H54 (cell line): ENCODE measurements at places on chromosomes 5 and 9.

DNA sequence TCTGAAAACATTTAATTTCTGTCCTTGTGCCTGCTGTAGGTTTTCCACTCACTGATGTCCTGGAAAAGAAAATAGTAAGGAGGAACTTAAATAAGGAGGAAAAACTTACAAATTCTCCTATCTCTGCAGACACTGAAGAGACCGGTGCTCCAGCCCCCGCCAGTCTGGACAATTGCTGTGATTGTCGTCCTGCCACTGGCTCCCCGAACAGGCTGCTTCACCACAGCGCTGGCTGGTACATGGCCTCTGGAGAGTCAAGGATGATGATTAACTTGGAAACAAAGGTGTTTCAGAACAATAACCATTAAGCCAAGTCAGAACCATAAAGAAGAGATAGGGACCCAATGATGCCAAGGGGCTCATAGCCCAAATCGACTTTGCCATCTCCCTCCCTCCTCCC is 7.3 kb downstream of the PLAC8L1 start:
- DNase-seq, result no peak

GRCh38 chr5:82991678-82992323 is 85.4 kb downstream of the TMEM167A start:
- DNase-seq, result peak; percentile 12

DNA sequence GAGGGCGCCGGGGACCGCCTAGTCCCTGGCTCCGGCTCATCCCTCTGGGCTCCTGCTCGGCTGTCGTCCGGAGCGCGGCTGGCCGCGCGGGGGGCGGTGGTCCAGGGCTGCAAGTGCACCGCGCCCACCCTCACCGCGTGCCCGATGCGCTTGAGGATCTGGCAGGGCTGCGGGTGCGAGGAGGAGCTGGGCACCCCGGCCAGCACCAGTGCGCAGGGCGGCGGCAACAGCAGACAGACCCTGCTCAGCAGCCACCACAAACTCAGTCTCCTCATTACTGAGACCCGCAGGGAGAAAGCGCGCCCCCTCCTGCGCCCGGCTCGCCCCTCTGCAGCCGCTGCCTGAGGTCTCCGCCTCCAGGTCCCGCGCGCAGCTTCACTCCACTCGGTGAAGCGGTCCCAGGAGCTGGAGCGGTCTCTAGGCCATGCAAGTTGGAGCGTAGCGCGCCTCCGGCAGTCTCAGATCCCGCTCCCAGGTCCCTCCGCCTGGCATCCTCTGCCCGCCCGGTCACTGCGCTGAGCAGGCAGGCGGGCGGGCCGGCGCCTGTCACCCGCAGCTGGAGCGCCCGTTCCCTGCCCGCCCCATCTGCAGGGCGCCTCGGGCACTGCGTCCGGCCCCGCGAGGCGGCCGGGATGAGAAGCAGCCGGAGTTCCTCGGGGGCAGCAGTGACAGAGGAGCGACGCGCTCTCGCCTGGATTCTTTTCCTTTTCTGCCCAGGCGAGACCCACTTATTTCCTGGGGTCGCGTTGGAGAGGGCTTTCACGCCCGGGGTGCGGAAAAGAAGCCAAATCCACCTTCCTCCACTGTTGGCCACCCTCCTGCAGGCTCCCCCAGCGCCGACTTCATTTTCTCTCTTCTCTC is 512 bp downstream of the GRIN3A start:
- DNase-seq, result no peak

- DNase-seq, result no peak
Measured at GRCh38 chr9:8332871-8333270, 533.3 kb upstream of the DMAC1 start.

GRCh38 chr5:173736923-173737412 is 120.5 kb upstream of the BOD1 start:
- DNase-seq, result no peak

DNA sequence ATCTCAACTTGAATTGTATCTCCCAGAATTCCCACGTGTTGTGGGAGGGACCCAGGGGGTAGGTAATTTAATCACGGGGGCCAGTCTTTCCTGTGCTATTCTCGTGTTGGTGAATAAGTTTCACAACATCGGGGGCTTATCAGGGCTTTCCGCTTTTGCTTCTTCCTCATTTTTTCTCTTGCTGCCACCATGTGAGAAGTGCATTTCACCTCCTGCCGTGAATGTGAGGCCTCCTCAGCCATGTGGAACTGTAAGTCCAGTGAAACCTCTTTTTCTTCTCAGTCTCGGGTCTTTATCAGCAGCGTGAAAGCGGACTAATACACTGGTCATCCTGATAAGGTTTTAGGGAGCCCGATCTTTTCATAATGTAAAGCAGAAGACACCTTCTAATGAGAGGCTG is 687.0 kb upstream of the FTMT start:
- no peak for DNase-seq

DNA sequence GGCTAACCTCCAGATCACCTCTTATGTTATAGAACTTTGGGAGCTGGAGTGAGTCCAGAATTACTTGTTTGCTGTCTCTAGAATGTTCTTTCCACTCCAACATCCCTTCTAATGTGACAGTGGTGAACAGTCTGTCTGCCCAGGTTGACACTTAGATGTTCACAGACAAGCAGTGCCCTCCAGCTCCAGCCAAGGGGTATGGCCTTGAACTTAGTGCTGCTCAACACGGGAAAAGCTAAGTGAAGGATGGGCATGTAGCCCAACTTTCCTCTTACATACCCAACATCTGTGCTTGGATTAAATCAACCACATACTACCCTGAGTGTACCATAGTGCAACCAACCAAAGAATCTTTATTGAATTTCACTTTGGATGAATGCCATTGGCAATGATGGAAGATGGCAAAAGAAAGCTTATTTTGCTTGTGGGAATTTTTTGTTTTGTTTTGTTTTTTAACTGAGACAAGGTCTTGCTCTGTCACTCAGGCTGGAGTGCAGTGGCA is 201.2 kb downstream of the NXNL2 start:
- no peak for DNase-seq

- peak; percentile 79 for DNase-seq
Measured at GRCh38 chr9:127418037-127418471, 6.1 kb upstream of the ZNF79 start.

- no peak for DNase-seq
Measured at GRCh38 chr5:77337686-77338085, 127.2 kb downstream of the PDE8B start.

GRCh38 chr9:15696979-15697378 is 144.1 kb downstream of the CCDC171 start:
- peak; percentile 5 for DNase-seq

GRCh38 chr5:90134892-90135291 is 274.7 kb downstream of the CETN3 start:
- DNase-seq, result no peak

DNA sequence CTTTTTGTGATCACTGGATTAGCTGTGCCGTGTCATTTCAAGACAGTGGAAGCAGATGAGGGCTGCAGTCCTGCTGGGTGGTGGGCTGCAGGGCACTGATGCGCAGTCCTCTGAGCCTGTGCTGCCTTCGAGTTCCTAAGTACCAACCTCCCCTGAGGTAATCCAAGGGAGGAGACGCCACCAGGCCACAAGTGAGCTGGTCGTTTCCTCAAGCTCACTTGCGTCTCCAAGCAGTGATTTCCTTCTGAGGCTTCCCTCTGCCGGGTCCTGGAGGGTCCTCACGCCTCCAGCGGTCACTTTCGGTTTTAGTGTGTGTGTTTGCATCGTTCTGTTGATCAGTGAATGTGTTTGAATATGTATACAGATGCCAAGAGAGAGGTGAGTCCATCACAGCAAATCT is 115.7 kb downstream of the TRIO start:
- DNase-seq, result no peak

- DNase-seq, result peak; percentile 38
Measured at GRCh38 chr5:83472508-83473345, 1.2 kb downstream of the VCAN start.

DNA sequence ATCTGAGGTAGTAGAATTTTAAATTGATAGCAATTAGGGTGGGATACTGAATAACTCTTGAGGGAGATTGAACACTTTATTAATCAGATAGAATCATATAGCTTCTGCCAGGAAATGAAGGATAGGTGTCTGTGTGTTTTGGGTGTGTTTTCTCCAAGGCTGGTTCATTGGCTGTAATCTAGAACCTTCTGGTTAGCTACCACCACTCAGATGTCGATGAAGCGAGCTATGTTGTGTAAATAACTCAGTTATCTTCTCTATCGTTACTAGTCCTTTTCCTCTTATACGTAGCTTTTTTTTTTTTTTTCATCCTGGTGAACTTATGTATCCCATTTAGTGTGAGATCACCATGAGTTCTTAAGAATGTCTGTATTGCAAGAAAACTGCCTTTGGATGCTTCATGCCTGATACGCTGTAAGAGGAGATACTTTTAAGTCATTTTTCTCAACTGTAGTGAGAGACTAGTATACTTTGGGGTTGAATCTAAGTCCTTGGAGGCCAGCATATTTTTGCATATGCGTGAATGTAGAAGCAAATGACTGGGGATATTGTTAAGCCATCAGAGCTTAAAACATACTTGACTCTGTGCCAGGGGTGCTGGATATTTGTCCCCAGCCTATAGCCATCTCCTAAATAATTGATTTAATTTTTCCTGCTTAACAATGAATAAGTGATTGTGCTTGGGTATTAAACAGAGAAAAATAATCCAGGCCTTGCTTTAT is 2.1 kb downstream of the TNFAIP8 start:
- no peak for DNase-seq

DNA sequence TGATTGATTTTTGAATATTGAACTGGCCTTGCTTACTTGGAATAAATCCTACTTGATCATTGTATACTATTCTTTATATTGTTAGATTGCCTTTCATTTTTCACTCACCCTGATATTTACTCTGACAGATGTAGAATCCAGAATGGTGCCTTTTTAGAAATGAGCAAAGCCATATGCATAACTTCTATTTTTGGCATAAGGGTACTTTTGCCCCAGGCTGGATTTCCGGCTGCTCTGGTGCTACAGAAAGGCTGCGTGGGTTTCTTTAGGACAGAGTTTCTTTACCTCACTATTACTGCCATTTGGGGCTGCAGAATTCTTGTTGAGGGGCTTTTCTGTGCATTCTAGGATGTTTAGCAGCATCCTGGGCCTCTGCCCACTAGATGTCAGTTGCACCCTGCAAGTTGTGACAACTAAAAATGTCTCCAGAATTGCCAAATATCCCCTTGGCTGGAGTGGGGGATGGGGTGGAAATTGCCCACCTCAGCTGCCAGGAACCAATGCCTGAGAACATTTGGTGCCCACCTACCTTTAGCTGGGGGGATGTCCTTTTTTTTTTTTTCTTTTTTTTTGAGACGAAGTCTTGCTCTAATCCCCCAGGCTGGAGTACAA is 50.1 kb downstream of the SLC36A1 start:
- DNase-seq, result no peak

- peak; percentile 33 for DNase-seq
Measured at GRCh38 chr9:6931913-6932312, 174.1 kb downstream of the KDM4C start.

DNA sequence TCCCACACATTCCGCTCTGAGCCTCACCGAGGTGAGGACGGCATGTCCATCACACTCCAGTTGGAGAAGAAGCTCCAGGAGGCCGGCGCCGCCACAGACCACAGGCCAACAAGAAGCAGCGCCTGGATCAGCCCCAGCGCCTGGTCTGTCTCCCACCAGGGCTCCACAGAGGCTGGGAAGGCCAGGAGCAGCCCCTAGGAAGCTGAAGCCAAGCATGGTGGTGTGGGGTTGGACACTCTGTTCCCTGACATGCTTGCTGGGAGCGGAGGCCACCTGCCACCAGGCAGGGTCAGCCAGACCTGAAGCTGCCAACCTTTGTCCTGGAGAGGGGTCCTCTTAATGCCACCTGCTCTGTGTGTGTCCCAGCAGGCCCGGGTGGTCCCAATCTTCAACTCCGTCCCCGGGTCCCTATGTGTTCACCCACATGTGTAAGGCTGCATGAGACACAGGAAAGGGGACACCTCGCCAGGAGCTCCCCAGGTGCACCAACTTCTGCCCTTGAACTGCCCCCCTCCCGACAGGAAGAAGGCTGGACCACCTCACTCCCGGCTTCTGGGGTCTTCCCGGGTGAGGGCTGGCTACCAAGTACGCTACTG is 140.1 kb upstream of the PPP1R26 start:
- DNase-seq, result no peak

- no peak for DNase-seq
Measured at GRCh38 chr5:131634238-131634637, 791 bp downstream of the RAPGEF6 start.

- no peak for DNase-seq
Measured at GRCh38 chr9:36897478-36897877, 136.6 kb downstream of the PAX5 start.

GRCh38 chr5:179054036-179054785 is 6.0 kb upstream of the ZNF354C start:
- no peak for DNase-seq

- DNase-seq, result no peak
Measured at GRCh38 chr5:149537374-149537975, 13.8 kb downstream of the CSNK1A1 start.

DNA sequence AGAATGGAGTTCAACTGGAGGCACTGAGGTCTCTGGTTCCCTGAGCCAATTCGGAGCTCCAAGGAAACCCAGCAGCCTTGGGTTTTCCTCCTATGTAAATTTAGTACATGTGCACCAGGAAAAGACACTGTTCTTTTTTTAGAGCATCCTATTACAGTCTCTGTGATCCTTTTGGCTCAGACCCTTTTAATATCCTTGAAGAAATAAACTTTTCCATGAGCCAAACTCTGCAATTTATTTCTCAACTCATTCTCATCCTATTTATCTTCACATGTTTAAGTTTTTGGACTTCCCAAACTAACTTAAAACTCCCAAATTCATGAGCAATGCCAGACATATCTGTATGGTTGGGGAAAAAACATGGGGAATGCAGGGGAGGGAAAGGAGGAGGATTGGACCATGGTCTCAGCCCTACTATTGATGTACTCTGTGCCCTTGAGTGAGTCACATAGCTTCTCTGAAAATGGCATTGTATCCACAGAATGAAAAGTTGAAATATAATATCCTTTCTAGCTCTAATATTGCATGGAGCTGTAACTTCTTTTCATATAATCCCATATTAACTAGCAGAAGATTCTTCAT is 76.6 kb downstream of the PAPPA start:
- no peak for DNase-seq

DNA sequence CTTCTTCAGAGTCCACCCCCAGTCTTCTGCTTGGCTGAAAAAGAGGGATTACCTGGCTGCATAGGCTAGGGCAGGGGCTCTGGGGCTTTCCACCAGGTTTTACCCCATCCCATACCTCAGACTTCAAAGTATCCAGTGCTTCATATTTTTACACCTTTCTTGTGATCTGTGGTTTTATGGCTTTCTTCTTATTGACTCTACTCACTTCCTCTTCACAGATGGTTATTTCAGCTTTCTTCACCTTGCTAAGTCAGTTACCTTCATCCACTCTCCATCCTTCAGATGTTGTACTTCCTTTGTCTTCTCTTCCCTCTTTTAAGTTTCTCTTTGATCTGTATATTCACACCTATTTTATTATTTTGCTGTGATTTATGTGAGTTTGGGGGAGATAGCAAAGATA is 104.3 kb downstream of the GRIA1 start:
- DNase-seq, result no peak

- no peak for DNase-seq
Measured at GRCh38 chr9:1253064-1253979, 203.2 kb downstream of the DMRT2 start.

- no peak for DNase-seq
Measured at GRCh38 chr5:156594406-156594805, 255.7 kb upstream of the PPP1R2B start.
